ENCODE measurements at places on chromosomes 2 and 18.

- no peak for DNase-seq
These were observed 10.6 kb downstream of the MAPRE2 start for GRCh38 chr18:35051641-35052377.

DNA sequence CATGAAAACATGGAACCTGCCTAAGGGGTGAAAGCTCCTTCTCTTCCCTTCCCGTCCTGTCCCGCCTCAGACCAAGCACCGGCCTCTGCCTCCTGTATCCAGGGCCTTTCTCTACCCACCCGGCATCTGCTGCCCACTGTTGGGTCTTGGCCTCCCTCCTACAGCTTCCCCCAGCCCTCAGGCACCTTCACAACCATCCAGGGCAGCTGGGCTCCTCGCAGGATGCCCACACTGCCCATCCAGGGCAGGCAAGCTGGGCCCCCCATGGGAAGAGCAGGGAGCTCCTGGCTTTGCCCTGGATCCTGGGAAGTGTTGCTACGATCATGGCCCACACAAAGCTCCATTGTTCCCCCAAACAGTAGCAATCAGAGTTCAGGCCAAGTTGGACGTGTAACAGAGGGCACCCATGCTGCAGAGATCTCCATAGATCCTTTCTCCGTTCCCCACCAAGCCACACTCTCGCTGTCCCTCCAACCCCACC, 206.6 kb downstream of the NDUFA10 start:
- no peak for DNase-seq

GRCh38 chr2:202377207-202377761, 1.2 kb downstream of the BMPR2 start:
- DNase-seq, result no peak

- DNase-seq, result no peak
These were observed 221.5 kb downstream of the TFCP2L1 start for GRCh38 chr2:121063471-121063870.

- no peak for DNase-seq
These were observed 37.1 kb downstream of the ACSL3 start for GRCh38 chr2:222897898-222898297.

DNA sequence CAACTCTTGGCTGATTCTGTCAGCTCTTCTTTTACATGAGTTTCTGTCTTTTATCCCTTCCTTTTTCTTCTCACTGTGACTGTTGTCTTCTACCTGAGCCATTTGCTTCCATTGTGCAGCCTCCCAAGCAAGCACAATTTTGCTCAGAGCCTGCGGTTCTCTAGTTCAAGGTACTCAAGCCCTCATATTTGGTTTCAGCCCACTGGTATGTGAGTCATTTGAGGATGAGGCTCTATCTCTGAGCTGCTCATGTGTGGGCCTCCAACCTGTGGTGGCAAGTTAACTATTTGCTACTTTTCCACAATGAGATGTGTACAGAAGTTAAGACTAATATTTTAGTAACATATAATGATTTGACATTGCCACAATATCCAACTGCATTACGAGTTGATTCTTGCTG, 183.0 kb downstream of the PHLPP1 start:
- no peak for DNase-seq

DNA sequence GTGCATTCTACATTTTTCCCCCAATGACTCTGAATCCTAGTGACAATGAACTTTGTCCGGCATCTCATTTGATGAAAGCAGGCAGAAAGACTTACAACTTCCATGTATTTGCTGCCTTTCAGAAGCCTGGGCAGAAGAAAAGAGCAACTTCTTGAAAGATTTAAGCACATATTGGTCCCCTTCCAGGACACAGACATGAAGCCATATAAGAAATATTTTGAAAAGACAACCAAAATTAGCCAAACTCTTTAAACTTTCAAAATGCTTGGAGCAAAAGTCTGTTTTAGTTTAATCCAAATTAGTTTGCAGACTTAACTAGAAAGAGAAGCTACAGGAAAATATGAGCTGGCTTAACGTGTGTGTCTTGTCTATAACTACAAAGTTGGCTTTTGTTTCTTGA, 492.5 kb downstream of the NR4A2 start:
- no peak for DNase-seq

DNA sequence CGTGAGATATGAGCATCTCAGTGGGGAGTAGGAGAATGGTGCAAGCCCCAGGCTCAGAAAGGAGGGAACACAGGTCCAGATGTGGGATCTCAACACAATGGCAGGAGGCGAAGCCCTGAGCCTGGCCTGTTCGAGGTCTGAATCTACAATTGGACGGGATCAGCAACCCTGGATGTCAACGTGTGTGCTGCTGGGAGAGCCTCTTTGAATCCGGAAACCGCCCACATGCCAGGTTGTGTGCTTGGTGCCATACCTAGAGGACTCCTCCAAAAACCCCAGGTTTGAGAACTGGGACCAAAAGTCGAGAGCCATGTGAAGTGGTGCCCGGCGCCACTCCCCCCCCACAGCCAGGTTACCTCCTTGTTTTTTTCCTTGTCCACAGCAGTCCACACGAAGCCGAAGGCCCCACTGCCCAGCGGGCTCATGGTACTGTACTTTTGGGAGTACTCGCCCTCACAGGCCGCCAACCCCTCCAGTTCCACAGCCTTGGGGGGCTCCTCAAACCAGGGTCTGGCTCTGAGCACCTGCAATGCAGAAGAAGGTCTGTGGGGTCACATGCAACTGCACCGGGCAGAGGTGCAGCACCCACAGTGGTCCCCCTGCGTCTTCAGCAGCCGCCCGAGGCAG, 20.4 kb upstream of the MTERF4 start:
- no peak for DNase-seq

GRCh38 chr2:20604401-20604911, 46.4 kb downstream of the HS1BP3 start:
- DNase-seq, result no peak

DNA sequence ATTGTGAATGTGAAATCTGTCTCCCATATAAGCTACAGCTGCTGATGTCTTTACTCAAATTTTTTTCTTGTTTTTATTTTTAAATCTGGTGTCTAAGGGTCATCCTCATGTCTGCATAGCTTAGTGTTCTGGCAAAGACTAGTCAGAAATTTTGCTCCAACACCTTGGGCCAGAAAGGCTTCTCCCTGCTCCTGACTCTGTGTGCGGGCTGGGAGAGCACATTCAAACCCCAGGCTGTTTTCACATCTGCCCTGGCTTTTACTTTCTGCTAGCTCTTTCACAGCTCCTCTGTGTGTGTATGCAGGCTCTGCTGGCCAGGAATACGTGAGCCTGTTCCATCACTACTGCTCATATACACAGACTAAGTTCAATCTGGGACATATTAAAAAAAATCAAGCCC, 102.9 kb upstream of the RIOK3 start:
- no peak for DNase-seq

- DNase-seq, result no peak
These were observed 72.4 kb downstream of the ZEB2 start for GRCh38 chr2:144447535-144447934.

- no peak for DNase-seq
These were observed 287.1 kb upstream of the ID2 start for GRCh38 chr2:8394569-8395359.

- no peak for DNase-seq
These were observed 97.4 kb downstream of the EIPR1 start for GRCh38 chr2:3280197-3280596.

GRCh38 chr2:99487906-99488305, 1.9 kb downstream of the REV1 start:
- no peak for DNase-seq

- peak; percentile 18 for DNase-seq
These were observed 154.5 kb downstream of the MGAT5 start for GRCh38 chr2:134408386-134408785.

DNA sequence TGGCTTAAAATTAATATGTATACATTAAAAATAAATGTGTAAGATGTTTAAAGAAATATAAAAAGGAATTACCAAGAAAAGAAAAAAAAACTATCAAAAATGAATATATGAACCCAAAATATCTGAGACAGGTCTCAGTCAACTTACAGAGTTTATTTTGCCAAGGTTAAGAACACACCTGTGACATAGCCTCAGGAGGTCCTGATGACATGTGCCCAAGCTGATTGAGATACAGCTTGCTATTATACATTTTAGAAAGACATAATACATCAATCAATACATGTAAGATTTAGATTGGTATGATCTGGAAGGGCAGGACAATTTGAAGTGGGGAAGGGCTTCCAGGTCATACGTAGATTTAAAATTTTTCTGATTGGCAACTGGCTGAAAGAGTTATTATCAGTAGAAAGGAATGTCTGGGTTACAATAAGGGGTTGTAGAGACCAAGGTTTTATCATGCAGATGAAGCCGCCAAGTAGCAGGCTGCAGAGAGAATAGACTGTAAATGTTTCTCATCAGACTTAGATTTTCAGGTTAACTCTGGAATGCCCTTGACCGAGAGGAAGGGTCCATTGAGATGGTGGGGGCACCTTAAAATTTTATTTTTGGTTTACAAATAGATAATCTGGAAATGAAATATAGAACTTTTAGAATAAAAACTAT, 74.7 kb downstream of the EXOC6B start:
- DNase-seq, result no peak

DNA sequence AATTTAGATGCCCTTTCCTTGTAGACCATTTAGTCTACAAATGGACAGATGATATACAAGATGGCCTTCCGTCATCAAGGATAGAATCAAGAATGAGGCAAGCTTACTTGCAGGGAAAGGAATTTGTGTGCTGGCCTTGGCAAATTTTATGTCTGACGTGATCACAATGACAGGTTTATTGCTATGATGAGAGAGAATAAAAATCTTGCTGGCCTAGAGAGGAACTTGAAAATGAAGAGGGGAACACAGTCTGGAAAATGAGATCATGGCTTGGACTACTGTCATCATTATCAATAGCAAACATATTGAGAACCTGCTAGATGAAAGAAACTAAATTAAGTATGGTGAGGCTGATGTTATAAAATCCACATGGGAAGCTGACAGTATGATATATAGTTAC, 66.0 kb downstream of the CSRNP3 start:
- no peak for DNase-seq

DNA sequence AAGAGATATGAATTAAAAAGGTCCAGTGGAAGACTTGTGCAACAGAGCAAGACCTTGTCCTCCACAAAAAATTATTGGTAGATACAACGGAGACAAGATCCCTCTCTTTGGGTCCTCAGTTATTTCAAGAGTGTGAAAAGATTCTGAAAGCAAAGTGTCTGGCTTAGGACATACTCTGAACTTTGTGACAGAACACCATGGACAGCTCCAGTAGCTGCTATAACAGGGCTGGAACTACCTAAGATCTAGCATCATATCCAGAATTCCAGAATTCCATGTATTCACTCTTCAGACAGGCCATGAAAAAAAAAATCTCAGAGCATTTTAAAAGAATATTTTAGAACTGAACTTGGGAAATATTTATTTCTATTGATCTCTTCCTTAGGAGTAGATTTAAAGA, 74.8 kb upstream of the ZBTB14 start:
- no peak for DNase-seq

DNA sequence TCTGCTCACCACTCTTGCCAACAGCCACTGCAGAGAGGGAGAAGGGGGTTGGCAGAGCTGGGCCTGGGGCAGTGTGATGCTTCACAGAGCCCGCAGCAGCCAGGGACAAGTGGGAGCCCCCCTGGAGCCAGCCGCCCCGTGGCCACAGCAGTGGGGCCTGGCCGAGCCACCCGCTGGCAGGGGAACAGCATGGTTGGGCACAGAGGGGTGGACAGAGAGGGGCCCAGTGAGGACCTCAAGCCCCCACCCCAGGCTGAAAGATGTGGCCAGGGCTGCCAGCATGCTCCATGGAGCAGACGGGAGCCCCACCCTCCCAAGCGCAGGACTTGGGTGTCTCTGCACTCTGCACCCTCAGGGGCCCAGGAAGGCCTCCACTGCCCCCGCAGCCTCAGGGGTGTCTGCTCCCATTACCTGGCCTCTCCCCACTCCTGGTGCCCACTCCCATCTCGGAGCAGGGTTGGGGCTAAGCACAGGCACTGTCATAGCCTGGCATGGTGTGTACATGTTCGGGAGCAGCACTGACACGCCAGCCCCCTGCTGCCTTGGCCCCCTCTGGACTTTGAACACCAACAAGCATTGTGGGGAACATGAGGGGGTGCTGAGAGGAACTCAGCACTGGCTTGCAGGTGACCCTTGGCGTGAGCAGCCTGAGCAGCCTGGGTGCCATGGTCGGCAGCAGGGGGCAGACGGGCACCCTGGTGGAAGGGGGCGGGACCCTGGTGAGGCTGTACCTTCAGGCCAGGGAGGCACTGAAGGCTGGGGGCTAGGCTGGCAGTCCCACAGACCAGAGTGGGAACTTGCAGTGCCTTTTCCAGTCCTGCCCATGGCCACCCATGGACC, 279.6 kb upstream of the CYP26B1 start:
- DNase-seq, result no peak

DNA sequence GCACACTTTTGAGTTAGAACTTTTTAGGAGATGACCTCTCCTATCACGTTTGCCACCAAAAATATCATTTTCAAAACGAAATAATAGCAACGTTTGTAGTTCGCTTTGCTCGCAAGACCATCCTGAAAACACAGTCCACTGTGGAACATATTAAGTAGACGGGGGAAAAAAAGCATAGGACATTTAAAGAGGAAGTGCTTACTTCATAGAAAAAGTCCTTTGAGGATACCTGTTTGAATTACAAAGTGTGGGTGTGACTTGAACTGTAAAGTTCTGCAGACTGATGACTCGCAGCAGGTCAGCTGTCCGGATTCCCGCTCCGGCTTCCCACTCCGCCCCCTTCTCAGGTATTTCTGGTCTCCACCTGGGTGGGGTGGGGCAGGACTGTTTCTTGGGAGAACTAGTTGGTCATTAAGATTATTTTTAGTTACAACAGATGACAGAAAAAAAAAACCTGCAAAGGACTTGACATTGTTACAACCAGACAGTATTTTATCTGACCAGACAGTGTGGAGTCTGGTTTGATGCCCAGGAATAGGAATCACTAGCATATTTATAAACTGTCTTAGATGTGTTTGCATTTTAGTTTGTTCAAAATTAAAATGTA, 13.3 kb downstream of the CNOT11 start:
- DNase-seq, result no peak

DNA sequence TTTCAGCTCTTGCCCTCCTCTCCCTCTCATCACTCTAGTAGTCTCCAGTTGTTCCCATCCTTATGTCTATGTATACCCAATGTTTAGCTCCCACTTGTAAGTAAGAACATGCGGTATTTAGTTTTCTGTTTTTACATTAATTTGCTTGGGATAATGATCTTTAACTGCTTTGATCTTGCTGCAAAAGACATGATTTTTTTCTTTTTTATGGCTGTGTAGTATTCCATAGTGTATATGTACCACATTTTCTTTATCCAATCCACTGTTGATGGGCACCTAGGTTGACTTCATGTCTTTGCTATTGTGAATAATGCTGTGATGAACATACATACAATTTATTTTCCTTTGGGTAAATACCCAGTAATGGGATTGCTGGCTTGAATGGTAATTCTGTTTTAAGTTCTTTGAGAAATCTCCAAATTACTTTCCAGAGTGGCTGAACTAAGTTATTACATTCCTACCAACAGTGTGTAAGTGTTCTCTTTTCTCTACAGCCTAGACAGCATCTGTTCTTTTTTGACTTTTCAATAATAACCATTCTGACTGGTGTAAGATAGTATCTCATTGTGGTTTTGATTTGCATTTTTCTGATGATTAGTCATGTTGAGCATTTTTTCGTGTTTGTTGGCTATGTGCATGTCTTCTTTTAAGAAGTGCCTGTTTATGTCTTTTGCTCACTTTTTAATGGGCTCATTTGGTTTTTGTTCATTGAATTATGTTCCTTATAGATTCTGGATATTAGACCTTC, 179.6 kb upstream of the SLC39A10 start:
- peak; percentile 43 for DNase-seq

GRCh38 chr2:182097571-182098164, 112.0 kb downstream of the PPP1R1C start:
- no peak for DNase-seq

- DNase-seq, result no peak
These were observed 22.1 kb downstream of the KIF1A start for GRCh38 chr2:240797914-240798313.

All from Jurkat, Clone E6-1 (cell line).